ENCODE measurements at places on chromosomes 16 and 17.

DNA sequence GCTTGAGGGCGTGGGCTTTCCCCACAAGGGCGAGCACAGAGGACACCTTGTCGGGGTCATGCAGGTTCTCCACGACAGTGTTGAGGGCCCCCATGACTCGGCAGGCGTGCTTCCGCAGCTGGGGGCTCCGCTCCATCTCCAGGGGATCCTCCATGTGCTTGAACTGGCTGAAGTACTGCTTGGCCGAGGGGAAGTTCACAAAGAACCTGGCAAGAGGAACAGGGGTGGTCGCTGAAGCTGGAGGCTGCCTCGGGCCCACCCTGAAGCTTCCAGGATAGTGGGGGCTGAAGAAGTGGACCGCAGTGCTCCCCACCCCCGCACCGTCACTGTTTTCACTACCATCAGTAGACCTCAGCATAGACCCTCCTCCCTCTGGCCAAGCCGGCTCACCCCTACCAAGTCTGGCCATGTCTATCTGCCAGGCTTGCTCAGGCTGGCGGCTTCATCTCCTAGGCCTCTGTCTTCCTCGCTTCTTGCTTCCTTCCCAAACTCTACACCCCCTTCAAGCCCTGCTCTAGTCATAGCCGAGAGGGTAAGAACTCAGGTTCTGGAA lies 5.9 kb downstream of the CYGB start:
- no peak for DNase-seq

DNA sequence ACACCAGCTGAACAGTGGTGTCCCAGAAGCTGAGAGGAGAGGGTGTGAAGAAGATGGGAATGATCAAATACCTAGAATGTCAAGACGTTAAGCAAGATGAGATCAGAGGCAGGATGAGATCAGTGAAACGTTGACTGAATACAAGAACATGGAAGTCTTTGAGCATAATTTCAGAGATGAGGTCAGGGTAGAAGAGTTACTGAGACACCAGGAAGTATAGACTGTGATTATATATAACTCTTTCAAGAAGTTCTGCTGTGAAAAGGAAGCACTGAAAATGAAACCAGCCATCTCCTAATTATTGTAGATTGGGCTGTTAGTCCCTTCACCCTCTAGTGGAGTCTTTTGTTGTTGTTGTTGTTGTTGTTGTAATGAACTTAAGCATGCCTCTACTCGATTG lies 9.1 kb downstream of the SHCBP1 start:
- DNase-seq = no peak

- no peak for DNase-seq
Measured at GRCh38 chr17:39701012-39701783, 1.3 kb downstream of the ERBB2 start.

GRCh38 chr16:12794486-12795387 lies 8.9 kb downstream of the CPPED1 start:
- DNase-seq = no peak

DNA sequence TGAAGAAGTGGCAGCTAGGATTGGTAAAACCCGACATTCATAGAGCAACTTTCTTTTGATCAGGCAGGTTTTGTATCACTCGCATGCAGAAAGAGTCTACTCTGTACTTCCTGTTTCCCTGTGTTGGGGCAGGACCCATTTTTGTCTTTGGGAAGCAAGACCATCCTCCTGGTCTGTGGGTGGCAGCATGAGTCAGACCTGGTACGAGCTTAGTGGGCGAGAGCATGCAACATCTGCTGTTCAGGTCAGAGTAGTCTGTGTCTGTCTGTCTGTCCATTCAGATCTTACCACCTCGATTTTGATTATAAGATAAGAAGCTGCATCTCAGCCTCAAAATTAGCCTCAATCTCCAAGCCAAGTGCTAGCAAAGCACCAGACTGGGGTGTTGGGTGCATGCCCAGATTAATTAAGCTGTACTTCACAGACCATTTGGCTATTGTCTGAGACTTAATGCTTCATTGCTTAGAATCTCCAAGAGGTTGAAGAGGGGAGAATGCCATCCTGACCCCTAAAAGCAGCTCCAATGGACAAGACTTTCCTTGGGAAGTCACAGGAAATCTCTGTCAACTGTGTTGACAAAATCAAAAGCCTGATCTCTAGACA lies 110.9 kb downstream of the XYLT1 start:
- DNase-seq = no peak
